ENCODE measurements at places on chromosomes 5 and 9. TPM values are rescaled to one million over a fixed set of nuclear protein-coding genes. Genes with fewer than 3 reads are reported as not detected.

Gene ITGA2
- 29.0 TPM for total RNA-seq

Gene IL33
- total RNA-seq, result 0.83 TPM

Gene SLC46A2
- not detected for total RNA-seq

Gene ADAMTSL1
- total RNA-seq, result not detected

Gene PCDHB9
- 0.03 TPM for total RNA-seq

Gene TMEM174
- total RNA-seq, result not detected

Gene ESM1
- not detected for total RNA-seq

Gene SPATA6L
- total RNA-seq, result 2.4 TPM

Gene FOXD4L6
- not detected for total RNA-seq

Gene TLR4
- 0.31 TPM for total RNA-seq

Gene TRIP13
- total RNA-seq, result 64.8 TPM

Gene PKD2L2
- total RNA-seq, result not detected

Gene SPATA9
- not detected for total RNA-seq

Gene LEAP2
- total RNA-seq, result 0.56 TPM

Gene UNC13B
- total RNA-seq, result 8.2 TPM

Gene GFI1B
- total RNA-seq, result not detected

Gene TAF11L11
- 0.38 TPM for total RNA-seq

Gene JADE2
- total RNA-seq, result 24.9 TPM

Gene CENPP
- total RNA-seq, result 10.2 TPM

Gene GABRA1
- total RNA-seq, result not detected

Gene TSLP
- not detected for total RNA-seq

Gene RUSC2
- 24.6 TPM for total RNA-seq
